Putamen (tissue), 1 donor: ENCODE measurements at places on chromosomes 13 and 19.

DNA sequence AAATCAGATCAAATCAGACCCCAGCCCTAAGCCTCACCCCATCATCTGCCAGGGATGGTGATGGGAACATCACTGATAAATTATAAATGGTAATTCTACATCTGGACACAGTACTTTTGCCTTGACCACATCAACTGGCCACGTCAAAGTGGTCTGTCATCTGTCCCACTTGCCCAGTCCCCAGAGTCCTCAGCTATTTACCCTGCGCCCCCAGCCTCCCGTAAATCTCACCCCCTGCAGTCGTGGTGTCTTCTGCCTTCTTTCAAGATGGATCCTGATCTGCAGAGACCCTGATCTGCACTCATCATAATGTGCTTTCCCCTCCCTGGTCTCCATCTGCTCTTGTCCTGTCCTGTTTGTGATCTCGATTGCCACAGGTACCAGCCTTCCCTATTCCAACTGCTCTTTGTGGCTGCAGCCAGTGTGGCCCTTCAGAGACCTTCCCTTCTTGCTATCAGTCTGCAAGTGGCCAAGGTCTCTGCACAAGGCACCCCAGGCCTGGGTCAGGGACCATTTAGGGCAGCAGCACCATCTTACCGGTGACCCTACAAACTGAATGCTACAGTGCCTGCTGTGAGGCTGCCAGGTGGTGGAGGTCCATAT, 26.7 kb upstream of the POP4 start:
- no peak for DNase-seq

- DNase-seq, result peak; percentile 69
Observed at GRCh38 chr13:27359199-27359821, 65.1 kb upstream of the GTF3A start.

- no peak for DNase-seq
Observed at GRCh38 chr19:41934849-41935374, 6.7 kb upstream of the ERFL start.

DNA sequence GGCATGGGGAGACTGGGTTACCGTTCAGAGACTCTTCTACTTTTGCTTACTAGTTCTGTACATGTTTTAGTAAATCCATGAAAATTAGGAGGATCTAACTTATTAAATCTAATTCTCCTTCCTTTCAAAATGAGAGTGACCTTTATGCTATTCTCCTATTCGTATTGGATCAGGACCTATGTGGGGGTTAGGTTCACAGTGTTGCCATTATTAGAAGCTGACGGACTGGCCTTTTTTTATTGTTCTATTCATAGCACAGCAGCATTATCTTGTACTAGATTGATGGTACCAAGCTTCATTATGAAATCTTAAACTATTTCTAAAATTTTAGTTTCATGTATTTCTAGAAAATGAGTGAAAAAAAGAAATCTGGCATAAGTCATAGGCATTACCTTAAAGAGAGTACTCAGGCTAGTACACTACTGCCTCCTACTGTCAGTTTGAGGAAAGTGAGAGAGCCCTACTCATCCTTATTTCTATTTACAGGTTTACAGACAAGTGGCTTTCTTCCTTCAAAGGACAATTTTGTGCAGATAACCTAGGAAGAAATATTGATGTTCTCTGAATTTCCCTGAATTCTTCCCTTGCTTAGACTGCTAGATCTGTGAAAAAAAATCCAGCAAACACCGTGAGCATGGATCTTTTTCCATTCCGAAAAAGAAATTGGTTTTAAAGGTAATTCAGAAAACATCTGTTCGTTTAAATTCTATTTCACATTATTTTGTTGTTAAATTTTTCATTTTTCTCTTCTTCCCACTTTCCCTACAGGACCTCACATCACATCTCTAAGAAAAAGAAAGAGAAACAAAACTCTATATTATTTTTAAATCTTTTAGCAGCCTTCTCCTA, 485.5 kb downstream of the DIAPH3 start:
- peak; percentile 12 for DNase-seq

DNA sequence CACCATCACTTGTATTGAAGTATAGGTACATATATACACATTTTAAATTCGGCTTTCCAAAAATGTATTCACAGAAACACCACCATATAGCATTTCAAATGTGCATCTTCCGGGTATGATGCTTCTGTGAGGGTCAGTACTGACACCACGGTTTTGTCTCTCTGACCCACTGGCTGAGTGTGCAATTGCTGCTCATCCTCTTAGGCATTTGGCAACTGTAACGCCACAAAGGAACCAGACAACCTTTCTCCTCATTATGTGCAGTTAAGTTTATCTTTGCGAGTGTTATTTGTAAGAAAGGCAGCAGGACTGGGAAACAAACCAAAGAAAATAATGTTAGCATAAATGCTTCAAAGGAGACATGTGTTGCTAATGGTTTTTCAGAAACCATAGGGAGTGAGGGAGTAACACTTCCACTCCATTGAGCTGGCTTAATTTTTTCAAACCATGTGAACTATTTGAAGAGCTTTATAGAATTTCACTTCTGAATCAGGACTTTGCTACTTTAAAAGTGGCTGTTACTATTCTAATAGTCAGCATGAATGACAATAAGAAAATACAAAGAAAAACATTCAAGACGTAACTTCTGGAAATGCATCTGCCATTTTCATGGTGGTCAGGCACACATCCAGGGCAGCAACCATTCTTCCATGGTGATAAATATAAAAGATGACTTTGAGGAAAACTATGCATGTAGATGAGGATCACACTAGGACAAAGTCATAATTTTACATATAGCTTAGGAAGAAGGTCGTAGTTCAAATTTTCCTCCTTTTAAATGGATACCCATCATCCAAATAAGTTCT, 423.3 kb downstream of the MZT1 start:
- DNase-seq, result no peak

DNA sequence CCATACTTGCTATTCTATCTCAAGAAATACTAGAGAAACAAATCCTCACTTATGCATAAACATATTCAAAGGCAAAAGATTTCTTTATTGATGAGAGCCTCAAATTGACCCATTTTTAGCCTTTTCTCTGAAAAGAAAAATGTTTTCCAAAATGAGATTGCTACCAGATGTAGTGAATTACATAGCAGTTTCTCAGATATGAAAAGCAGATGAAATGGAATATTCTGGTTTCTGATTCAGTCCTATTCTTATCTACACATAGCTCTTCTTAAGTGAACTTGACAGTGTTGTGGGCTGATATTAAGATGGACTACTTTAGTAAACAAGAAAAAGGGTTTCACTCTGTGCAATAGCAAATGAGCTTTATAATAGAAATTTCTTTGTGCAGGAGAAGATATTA, 183.5 kb downstream of the DNAJC15 start:
- DNase-seq, result no peak

DNA sequence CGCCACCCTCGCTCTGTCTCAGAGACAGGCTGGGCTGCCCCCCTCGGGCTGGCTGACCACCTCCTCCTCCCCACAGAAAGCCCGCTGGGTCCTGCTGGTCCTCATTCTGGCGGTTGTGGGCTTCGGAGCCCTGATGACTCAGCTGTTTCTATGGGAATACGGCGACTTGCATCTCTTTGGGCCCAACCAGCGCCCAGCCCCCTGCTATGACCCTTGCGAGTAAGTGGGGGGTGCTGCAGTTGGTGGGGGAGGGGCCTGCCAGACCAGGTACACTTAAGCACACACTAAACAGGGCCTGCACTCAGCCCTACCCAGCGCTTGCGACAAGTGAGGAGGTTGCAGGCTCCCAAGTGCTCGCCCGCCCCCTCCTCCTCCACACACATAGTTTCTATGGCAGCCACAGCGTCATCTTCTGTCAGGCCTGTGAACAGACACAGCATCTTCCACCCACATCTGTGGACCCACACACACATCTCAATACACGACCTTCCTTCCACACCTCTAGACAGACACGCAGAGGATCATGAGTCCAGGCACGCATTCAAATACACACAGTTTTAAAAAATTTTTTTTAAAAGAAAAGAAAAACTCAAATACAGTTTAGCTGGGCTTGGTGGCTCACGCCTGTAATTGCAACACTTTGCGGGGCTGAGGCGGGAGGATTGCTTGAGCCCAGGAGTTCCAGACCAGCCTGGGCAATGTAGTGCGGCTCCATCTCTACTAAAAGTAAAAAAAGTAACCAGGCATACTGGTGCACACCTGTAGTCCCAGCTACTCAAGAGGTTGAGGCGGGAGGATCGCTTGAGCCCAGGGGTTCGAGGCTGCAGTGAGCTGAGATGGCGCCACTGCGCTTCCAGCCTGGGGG, 18.4 kb downstream of the PLD3 start:
- DNase-seq, result peak; percentile 76

DNA sequence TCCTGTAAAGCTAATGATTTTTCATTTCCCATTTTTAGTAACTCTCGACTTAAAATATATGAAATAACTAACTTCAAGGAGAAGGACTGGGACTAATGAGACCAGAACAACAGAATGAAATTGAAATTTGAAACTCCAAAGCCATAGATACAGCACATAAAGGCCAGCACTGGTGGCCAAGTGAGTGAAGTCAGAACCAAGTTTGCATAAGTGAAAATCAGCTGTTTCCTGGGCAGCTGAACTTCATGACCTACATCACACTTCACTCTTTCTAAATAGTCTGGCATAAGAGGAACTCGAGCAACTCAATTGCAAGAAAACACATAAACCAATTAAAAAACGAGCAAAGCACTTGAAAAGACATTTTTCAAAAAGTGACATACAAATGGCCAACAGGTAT, 84.5 kb downstream of the DCLK1 start:
- DNase-seq, result no peak

GRCh38 chr19:17020385-17020784, 6.2 kb downstream of the CPAMD8 start:
- peak; percentile 17 for DNase-seq
